Neural progenitor cell (in vitro differentiated cells): ENCODE measurements at places on chromosomes 6 and 20.

DNA sequence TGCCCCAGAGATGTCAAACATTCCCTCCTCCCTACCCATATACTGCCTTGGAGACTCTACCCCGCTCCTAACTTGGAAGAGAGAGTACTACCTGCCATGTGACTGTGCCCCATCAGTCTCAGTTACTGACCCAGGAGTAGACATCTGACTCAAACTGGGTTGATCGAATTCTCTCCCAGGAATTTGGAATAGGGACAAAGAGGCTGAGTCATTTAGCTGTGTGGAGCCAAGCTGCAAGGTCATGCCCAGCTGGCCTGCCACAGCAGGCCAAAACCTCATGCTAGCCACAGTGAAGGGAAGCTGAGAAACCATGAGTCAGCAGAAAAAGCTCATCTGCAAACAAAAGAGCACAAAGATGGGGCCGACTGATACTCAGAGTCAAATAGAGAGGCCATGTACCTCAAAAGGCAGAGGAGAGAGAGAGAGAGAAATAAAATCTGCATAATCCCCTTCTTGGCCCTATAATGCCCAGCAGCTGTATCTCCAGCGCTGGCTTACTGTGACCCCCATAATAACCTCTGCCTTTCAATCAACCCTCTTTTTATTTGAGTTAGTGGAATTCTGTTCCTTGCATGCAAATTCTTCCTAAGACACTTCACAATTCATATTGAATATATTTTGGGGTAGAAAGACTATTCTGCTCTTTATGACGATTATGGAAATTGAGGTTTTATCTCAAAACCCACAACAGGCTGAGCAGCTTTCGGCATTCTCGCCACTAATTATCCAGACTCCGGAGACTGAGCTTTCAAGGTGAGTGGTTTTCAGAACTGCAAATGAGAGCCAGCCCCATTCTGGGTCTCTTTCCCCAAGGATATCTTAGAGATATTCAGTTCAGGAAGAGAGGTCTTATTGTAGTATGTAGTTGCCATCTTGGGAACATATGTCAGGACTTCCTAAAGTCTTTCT, 21.4 kb upstream of the AKIRIN2 start:
- DNase-seq, result peak; percentile 76

DNA sequence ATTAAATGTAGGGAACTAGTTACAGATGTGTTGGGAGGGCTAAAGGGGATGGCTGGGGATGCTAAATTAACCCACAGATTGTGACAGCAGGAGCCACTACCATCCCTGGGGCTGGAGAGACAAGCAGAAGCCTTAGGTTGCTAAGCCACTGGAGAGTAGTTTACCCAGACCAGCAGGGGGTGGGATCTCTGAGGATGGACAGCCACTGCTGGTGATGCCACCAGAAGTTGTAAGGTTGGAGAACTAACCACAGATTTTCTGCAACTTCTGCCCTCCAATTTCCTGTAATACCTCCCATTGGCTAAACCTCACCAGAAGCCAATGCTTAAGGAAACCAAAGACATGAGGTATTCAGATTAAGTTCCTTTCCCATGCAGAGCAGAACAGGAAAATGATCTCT, 139.6 kb upstream of the NOX3 start:
- no peak for DNase-seq

DNA sequence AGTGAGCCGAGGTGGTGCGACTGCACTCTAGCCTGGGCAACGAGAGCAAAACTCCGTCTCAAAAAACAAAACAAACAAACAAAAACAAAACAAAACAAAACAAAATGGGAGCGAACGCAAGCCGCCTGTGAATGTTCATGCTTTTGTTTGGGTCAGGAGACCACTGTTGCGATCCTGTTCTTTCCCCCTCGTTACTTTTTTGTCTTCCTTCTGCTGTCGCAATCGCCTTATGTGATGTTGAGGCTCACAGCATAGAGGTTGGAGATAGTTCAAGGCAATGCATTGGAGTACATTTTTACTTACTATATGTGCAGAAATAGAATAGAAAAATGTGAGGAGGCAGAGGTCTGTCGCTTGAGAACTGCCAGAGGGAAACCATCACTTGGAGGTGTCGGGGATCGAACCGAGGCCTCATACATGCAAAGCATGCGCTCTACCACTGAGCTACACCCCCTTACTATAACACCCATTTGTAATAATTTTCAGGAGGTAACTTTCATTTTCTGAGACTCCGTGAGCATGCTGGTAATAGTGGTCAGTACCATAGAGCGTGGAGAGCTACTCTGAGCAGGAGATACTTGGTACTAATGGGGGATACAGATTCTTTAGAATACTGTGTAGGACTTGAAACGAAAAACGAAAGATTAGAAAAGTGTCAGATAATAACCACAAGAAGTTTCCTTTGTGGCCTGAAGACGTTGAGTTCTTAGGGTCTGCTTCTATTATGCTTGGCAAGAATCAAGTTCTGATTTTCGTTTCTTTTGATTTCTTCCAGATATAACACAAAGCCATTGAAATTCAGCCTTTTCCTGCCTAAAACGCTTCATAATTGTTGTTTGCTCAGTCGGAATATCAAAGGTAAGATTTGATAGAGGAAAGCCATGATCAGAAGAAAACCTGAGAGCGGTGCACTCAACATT, 121.1 kb downstream of the TRIM27 start:
- no peak for DNase-seq

DNA sequence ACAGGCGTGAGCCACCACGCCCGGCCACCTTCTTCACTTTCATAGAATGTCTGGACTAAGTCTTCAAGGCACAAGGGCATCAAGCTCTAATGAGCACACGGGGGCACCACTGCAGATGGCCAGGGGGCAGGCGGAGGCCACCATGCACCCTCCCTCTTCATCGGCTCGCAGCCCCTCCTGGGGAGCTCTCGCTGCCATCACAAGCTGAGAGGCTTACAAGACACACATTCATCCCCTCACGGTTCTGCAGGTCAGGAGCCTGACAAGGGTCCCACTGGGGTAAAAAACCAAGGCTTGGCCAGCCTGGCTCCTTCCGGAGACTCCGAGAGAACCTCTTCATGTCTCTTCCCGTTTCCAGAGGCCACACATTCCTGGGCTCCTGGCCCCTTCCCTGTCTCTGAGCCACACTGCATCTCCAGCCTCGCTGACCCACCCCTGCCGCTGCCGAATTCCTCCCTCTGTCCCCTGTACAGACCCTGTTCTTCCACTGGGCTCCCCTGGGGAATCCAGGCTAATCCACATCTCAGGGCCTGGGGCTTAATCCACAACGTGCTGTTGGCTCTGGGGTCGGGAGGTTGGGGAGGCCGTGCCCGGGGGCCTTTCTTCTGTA, 19.8 kb downstream of the DLL1 start:
- no peak for DNase-seq

- no peak for DNase-seq
Observed at GRCh38 chr6:138487102-138487604, 12.1 kb downstream of the NHSL1 start.

DNA sequence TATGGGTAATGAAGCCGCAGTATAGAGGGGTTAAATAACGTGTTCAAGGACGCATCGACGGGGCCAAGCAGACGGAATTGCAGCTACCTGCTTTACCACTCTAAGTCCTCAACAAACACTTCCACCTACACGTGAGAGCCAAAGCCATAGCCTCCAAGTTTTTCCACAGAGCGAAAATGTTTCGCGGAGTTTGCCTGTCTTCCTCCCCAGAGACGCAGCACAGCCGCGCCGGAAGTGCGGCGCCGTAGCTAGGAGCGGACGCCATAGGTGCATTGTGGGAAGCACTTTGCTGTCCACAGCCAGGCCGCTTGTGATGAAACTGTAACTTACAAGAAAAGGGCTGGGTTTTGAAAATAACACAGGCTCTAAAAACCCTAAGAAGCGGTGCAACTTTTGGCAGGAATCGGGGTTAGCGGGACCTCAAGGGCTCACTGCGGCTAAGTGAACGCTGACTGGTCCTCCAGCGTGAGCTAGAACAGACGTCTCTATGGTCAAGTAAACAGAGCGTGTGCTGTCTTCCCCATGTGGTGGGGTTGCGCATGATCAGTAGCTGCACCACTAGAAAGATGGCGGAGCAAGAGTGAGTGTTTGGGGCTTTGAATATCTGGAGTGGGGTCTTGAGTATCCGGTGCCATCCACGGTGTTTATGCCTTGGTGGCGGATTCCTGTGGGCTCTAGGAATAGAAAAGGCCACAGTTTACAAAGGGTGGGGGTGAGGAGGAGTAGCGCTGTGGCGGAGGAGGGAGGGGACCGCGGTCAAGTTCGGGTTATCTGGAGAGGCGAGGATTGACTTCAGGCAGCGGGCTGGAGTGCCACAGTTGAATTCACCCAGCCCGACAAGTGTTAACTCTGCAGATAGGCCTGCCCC, at the start of gene RPL7L1:
TSS of gene RPL7L1 (plus strand) at position 245 of the 868 bp plus-strand sequence. CDS start at position 540, 295 bp downstream.
- DNase-seq, result peak; percentile 89

DNA sequence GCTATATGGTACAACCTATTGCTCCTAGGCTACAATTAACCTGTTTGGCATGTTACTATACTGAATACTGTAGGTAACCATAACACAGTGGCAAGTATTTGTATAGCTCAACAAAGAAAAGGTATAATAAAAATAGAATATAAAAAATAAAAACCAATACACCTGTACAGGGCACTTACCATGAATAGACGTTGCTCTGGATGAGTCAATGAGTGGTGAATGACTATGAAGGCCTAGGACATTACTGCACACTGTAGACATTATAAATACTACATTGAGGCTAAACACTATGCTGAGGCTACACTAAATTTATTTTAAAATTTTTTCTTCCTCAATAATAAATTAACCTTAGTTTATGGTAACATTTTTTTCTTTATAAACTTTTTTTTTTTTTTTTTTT, 18.6 kb downstream of the ELOVL5 start:
- no peak for DNase-seq

DNA sequence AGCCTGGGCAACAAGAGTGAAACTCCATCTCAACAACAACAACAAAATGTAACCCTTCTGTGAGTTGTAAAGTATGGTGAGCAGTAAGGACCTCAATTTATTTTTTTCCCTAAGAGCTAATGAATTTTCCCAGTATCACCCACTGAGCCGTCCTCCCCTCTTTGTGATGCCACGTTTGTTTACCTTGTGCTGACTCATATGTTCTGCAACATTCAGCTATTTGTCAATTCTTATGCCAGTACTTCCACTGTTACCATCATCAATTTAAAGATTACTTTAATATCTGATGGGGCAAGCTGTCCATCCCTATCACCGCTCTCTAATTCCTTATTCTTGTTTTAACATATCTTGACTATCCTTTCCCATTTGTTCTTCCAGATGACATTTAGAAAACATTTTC, 37.5 kb downstream of the MAK start:
- DNase-seq, result no peak

DNA sequence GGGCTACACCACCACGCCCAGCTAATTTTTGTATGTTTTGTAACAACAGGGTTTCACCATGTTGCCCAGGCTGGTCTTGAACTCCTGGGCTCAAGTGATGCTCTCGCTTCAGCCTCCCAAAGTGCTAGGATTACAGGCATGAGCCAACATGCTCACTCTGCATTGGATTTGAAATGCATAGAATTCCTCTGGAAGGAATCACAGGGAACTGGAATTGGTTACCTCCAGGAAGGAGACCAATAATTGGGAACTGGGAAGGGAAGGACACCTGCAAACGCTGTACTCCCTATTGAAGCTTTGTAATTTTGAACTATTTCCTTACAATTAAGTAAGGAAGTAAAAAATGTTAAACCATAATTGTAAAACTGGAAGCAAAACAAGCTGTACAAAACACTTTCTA, 12.3 kb upstream of the TP53INP2 start:
- DNase-seq, result no peak

DNA sequence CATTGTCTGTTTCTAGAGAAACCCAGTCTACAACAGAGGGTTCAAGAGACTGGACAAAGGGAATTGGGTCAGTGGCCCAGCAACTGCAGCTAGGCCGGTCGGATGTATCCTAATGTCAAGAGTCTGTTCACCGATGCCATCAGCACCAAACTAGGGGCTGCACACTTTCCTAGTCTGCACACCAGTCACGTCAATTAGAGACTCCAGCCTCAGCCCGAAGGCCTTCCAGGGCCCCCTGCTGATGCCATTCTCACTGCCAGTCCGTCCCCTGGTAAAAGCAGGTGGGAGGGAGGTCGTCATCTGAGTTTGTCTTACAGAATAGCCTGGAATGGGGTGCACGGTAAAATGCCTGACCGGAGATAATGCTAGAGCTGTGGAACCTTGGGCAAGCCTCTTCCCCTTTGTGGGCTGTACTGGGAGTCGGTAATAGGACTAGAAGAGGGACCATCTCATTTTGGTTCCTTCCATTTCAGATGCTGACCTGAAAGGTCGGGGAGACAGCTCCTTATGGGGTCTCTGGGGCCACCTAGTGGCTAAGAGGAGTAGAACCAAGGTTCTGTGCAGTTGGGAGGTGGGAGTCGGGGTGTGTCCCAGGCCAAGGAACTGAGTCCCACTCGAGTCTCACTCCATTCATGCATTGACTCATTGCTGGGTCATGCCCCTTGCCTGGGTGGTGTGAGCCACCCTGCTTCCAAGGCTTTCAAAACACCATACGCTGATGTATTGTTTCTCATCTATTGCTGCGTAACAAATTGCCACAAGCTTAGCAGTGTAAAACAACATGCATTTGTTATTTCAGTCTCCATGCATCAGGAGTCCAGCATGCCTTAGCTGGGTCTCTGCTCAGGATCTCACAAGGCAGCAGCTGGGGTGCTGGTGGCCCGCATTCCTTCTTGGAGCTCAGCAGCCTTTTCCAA, 5.1 kb downstream of the SOX12 start:
- DNase-seq, result peak; percentile 87

DNA sequence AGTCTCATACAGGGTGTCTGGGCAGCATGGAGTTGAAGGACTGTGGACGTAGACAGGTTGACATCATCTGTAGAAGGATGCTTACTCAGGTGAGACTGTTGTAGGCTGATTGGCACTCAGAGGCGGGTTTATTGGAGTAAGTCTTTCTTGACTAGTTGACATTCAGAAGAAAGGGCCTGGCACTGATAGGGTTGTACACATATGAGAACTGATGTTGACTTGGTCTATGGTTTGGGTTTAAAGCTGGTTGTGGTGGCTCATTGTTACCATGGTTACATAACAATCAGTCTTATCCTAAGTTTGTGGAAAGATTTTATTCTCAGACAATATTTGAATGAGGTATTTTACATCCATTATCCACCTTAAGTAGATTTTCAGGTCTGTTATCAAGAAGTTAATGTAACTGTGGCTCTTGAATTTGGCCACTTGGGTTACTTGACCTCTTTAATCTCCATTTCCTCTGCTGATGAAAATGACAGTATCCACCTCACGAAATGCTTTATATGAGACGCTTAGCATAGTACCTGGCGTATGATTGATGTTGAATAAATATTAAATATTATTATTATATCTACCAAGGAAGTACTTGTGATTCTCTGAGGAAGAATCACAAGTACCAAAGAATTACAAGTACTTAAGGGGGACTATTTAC, 109.3 kb downstream of the DNAH8 start:
- no peak for DNase-seq

GRCh38 chr6:160356074-160356744, 8.0 kb downstream of the SLC22A3 start:
- DNase-seq, result no peak

GRCh38 chr6:163738725-163739407, 324.3 kb downstream of the QKI start:
- no peak for DNase-seq

DNA sequence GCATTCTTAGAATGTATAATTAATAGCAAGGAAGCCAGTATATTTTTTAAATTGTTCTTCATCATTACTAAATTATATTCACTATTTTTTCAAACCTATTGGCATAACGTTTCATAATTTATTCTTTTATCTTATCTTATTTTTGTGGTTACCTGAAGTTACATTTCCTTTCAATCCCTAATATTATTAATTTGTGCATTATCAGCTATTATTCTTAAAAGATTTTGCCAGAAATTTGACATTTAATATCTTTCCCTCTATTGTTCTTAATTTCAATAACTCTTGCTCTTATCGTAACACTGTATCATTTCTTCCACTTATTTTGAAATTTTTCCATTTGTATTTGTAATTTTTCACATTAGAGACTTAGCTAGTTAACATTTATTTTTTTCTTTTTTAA, 18.4 kb downstream of the OR14J1 start:
- no peak for DNase-seq
